ENCODE measurements at places on chromosomes 4 and X.

- DNase-seq = no peak
These were observed 49.8 kb downstream of the PDHA2 start for GRCh38 chr4:95889662-95890061.

DNA sequence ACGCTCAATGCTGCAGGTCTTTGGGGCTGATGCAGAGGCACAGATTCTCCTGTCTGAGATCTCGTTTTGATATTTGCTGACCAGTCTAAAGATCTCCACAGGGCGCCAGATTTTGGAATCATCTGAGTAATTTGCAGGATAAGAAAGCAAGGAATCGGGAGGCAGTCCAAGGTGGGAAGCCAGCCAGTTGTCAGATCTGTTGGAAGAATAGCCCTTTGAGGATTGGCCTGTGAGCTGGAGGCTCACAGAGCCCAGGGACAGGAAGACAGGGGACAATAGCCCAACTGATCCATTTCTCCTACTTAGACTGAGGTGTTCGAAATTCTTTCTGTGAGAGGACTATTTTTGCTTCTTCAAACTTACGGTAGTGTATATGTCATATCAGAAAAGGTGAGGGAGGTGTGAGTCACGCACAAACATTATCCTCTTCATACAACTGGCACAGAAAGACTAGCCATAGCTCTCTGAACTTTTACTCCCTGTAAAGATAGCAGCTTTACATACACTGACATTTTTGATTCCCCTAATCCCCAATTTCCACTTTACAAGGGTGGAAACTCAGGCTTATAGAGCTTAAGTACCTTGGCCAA lies 8.8 kb downstream of the DIPK2B start:
- DNase-seq = no peak

- DNase-seq = peak; percentile 70
These were observed 39.5 kb upstream of the CD40LG start for GRCh38 chrX:136608295-136608933.

DNA sequence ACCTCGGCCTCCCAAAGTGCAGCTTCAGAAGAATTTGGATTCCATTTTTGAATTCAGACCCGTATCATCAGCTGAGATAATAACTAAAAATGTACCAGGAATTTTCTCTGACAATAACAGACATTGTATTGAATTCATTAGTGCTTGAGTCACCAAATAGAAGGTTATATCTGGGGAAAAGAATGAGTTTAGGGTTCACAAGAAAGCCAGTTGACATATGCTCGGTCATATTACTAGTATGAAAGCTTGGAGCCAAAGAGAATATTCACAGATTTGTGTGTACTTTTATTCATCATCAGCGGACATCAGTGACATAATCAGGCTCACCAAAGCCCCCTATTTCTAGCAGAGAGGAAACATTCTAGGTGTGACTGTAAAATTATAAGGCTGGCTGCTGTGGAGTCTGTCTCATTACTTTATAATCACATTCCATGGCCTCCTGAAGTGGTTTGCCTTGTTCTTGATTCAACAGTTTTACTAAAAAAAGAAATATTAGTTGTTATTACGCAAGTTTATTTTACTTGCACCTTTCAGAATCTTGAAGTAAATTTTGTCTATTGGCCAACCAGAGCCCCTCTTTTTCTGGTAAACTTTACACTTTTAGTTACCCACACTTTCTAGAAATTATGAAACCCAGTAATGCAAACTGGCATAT lies 14.6 kb upstream of the DCTD start:
- no peak for DNase-seq

DNA sequence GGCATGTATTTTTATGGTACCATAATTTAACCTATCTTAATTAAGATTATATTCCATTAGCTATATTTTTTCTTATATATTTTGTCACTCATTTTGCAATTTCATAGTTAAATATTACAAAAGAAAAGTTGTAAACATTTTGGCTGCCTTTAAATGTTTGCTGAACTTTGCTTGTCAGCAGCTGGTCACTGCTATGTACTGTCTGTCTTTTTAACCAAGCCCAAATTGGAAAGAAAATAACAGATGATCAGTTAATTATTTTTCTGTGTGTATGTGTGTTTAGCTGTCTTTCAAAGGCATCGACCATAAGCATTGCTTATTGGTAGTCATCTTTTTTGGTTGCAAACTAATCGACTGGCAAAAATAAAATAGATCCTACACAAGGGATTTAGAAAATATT lies 54.4 kb upstream of the SMAD1 start:
- DNase-seq = no peak

GRCh38 chrX:68889249-68889648 lies 60.4 kb downstream of the EFNB1 start:
- peak; percentile 78 for DNase-seq

DNA sequence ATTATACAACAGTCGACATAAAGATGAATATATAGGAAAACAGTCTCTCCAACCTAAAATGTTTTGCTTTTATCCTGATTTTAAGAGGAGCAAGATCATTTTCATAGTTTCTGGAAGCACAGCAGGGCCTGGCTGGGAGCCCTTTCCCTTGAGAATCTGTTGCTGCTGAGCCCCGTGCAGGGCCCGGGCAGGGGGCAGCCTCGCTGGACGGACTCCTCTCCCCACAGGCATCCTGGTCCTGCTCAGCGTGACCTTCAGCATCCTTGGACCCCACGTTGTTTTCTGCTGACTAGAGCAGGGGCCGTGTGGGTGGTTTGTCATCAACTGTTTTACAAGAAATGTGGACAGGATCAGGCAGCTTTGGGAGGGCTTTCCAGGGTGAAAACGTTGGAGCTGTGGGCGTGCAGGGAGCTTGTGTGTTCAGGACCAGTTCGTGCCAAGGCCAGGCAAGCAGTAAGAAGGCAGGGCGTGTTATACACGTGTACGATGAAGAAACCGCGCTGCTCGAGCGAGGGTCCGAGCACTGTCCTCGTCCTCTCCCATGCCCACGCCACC lies 25.0 kb downstream of the CPZ start:
- DNase-seq = no peak

GRCh38 chr4:138766332-138766731 lies 249.2 kb upstream of the NOCT start:
- no peak for DNase-seq

DNA sequence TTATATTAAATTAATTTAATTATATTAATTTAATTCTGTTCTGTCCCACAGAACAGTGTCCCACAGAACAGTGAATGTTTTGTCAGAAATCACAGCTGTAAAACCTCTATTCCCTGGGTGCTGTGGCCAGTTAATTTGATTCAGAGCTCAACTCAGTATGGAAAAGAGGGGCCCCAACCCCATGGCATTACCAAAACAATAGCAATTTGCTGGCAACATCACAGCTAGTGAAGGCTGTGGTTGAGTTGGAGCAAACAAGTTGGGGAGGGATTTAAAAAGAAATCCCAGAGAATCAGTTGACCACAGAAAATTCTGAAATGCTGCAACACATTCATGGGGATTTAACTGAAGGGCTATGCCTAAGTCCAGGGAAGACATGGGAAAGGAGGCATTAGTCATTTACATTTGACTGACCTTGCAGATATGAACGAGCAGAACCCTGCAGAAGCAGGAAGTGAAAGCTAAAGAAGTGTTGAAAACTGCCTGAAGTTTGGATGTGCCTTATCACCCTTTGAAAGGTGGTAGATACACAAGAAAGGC lies 30.1 kb downstream of the PDHA2 start:
- no peak for DNase-seq

GRCh38 chrX:29726811-29727210 lies 488.6 kb upstream of the MAGEB2 start:
- no peak for DNase-seq

- DNase-seq = no peak
These were observed 3.5 kb upstream of the AFAP1 start for GRCh38 chr4:7943211-7943610.

- no peak for DNase-seq
These were observed 194.7 kb downstream of the DTHD1 start for GRCh38 chr4:36476135-36476534.

GRCh38 chrX:72006461-72006860 lies 95.8 kb downstream of the NHSL2 start:
- DNase-seq = no peak
